Cardiac atrium fibroblast (primary cell): ENCODE measurements at places on chromosomes 7 and 10. TPM values are rescaled to one million over a fixed set of nuclear protein-coding genes. Genes with fewer than 3 reads are reported as not detected.

ZNF212 gene
- total RNA-seq: 3.1 and 3.8 TPM in 2 replicates

TDRD1 gene
- total RNA-seq: 0.16 and 1.1 TPM in 2 replicates

PIK3CG gene
- under 0.01 and 1.1 TPM in 2 replicates for total RNA-seq

EXOC6 gene
- 3.6 and 4.3 TPM in 2 replicates for total RNA-seq

GTF2I gene
- total RNA-seq: 113 and 119 TPM in 2 replicates

MEOX2 gene
- 0.81 and 1.8 TPM in 2 replicates for total RNA-seq

TMEM236 gene
- total RNA-seq: under 0.01 TPM in 1 of 2 replicates, not detected in the other
